ENCODE measurements at places on chromosomes 3 and 15.

GRCh38 chr3:13608969-13609725 lies 60.2 kb downstream of the FBLN2 start:
- DNase-seq, result no peak

DNA sequence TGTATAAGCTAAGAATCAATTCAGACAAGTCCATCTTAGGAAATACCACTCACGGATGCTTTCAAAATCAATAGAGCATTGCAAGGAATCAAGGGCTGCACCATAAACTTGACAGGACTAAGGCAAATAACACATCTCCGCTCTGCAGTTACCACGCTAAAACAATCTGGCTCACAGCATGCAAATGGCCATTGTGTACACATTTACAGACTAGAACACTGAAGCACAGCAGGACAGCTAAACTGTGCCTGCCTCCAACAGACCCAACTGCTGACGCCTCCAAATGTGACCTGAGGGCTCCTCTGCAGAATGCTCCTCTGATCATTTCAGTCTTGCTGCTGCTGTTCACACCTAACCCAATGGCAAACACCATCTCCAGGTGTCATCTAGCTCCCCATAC lies 104.3 kb downstream of the MEX3B start:
- no peak for DNase-seq

GRCh38 chr3:51935886-51936755 lies 5.6 kb downstream of the RRP9 start:
- DNase-seq, result no peak

DNA sequence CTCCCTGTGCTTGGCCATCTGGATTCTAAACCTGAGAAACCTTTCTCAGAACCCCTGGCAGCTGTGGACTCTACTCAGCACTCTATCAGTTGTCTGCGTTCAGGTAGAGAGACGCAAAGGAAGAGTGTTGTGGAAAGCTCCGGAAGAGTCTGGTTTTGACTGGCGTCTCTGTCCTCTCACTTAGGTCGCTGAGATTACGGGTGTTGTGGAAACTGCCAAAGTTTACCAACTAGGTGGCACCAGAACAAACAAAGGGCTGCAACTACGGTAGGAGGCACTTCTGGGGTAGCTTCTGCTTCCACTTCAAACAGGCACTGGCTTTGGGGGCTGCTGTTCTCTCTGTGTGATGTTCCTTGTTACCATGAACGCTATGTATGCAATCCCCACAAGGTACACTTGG lies 19.2 kb upstream of the ITPKA start:
- no peak for DNase-seq

- DNase-seq, result no peak
These were observed 69.9 kb upstream of the NDUFB4 start for GRCh38 chr3:120526011-120526870.

DNA sequence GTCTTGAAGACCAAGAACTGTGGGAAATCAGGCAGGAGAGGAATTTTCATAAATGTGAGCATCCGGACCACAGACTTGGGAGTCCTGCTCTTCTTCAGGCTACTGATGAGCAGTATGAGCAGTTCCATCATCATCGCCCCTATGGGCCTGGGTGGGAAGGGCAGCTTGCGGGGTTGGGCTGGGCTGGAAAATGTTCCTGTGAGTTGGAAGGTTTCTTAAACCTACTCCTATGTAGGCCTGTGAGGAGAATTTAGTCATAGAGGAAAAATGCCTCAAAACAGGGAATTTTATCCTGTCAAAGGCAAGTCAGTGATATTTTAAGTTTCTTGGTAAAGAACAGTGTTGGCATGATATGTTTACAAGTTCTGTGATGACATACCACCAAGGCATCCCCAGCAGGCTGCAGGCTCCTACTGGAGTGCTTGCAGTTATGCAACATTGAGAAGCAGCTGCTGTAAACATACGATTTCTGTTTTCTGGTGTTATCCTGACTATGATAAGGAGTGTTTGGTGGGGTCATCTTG lies 10.3 kb downstream of the MASP1 start:
- no peak for DNase-seq

DNA sequence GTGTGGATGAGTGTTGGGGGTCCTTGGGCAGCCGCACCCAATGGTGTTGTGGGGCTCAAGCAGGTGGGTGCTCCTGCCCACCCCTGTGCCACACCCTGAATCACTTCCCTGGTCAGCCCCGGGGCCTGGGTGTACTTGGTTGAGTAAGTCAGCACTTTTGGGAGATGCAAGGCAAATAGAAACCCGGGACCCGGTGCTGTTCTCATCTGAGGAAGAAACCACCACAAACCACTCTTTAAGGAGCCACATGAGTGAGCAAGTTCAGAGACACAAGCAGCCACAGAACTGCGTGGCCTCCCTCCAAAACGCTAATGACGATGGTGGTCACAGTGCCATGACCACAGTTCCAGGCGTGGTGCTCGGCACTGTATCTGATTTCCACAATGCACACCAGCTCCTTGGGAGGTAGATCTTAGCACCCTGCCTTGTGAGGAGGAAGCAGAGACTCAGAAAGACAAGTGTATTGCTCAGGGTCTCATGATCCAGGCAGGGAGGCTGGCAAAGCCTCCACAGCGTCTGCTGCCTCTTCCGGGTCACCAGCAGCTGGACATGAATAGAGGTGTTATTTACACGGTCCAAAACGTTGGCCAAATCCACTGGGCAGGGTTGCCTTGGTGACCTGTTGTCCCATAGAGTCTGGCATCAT lies 118.2 kb upstream of the ALDH1A3 start:
- no peak for DNase-seq

- DNase-seq, result no peak
These were observed 472.8 kb upstream of the KCNMB2 start for GRCh38 chr3:178063461-178063860.

GRCh38 chr3:5339967-5340535 lies 152.5 kb downstream of the EDEM1 start:
- no peak for DNase-seq

DNA sequence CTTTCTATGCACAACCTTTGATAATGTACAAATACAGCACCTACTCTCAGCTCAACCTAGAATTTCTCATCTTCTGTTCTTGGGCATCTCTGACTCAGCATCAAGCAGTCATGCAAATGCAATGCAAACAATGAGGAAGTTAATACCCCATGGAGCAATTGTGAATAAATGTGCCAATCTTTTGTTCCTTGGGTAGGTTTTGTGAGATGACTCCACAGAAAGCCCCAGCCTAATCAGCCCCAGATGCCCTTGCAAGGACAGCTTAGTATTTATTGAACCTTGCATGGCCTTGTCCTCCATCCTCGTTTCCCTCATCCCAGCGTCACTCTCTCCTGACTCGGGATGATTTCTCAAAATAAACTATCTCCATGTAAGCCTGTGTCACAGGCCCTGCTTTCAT lies 494.7 kb upstream of the NECTIN3 start:
- DNase-seq, result no peak

GRCh38 chr3:134260987-134261386 lies 10.3 kb upstream of the RYK start:
- DNase-seq, result no peak

DNA sequence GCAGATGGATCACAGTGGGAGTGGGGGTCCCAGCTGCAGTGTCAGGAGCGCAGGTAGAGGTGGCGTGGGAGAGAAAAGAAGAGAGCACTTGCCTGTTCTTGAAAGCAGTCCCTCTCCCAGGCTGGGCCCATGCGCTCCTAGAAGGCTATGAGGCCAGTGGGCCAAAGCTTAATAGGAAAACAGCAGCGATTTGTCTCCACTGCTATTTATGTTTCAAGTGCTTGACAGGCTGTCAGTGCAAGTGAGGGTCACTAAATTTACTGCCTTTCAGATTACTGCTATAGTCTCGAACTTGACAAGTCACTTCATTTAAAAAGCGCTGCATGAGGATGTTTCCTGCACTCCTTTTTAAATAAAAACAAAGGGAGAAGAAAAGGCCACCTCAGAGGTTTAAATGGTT lies 239.5 kb downstream of the GAP43 start:
- DNase-seq, result no peak

DNA sequence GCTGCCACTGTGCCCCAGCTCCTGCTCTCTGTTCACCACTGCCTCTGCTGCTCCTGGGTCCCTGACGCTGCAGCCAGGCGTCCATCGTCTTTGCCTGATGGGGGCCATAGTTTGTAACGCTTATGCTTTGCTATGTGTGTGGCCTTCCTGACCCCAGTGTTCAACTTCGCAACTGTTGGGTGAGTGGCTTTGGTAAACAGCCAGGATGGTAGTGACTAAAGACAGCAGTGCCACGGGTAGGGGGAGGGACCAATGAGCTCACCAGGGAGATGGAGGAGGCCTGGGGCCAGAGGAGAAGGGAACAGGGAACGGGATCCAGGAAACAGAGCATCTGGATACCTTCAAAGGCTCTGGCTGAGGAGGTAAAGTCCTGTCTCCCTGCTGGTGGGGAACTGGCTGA lies 75.9 kb upstream of the ALDH1L1 start:
- DNase-seq, result no peak

- DNase-seq, result no peak
These were observed 96.1 kb downstream of the KBTBD8 start for GRCh38 chr3:67094167-67094566.

- DNase-seq, result peak; percentile 93
These were observed at the start of gene TARS3 for GRCh38 chr15:101723874-101724674. TARS3 (minus strand) TSS chr15:101724473; CDS start chr15:101724387, 86 bp downstream.

DNA sequence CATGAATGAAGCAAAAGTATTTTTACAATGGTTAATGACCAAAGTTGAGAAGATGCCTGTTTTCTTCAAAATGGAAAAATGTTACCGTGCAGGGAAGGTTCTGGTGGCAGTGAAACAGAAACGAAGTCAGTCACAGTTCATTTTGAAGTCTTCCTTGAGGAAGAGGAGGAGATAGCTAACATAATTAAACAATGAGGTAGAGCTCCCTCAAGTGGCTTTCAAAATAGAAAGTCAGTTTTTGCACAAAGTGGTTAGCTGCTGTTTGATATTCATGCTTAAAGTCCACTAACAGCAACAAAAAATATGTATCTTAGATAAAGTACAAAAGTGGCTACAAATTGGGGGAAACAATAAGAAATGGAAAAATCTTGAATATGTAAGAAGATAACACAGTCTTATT lies 87.3 kb downstream of the TFG start:
- no peak for DNase-seq

DNA sequence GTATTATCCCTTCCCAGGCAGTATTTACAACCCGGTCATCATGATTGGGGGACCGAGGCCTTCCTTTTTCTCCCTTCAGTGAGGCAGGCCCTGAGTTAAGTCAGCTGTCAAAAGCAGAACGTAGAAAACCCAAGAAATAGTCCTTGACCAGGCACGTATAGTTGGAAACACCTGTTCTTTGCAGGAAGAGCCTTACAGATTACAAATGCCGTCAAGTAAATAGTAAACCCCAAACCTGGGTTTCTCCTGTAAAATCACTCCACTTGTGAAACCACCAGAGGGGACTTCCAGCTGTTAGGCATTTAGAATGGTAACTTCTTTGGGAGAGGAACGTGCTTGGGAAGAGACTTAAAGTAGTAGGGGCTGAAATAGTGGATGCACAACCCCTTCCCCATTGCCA lies 1.0 kb upstream of the BTBD1 start:
- DNase-seq, result no peak

DNA sequence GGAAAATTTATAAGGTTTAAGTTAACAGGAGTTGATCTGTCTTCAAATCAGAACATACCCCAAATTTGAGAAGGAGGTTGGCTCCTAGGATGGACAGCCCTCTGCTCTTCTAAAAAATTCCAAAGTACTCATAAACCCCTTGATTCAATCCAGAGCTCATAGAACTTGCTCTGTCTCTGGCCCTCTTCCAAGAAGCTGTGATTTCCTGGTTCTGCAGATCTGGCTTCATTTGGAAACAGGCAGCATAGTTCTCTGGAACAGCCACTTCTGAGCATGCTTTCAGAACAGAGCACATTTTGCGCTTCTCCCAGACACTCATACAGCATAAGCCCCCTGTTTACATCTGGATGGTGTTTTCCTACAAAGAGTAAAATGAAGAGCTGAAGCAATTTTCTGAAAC lies 96.7 kb downstream of the KBTBD8 start:
- DNase-seq, result no peak

Measured in stimulated activated CD4-positive, alpha-beta T cell treated with anti-CD3 and anti-CD28 coated beads, TNF-alpha, amount 100 ng/mL, for 4 hours (primary cell).